ENCODE measurements at places on chromosomes 2 and 18.

GRCh38 chr18:39841482-39842365, 2113.3 kb upstream of the PIK3C3 start:
- peak; percentile 84 for DNase-seq

GRCh38 chr18:3485153-3486149, 35.5 kb downstream of the TGIF1 start:
- DNase-seq = no peak

- no peak for DNase-seq
Measured at GRCh38 chr2:136086253-136087016, 31.5 kb downstream of the CXCR4 start.

- no peak for DNase-seq
Measured at GRCh38 chr18:45060102-45060501, 379.4 kb downstream of the SETBP1 start.

- DNase-seq = no peak
Measured at GRCh38 chr2:160363055-160363454, 130.6 kb downstream of the RBMS1 start.

GRCh38 chr2:80302314-80303005, 2.1 kb downstream of the LRRTM1 start:
- DNase-seq = peak; percentile 80

GRCh38 chr2:134539981-134540380, 178.8 kb downstream of the TMEM163 start:
- no peak for DNase-seq

- DNase-seq = no peak
Measured at GRCh38 chr18:79367989-79368388, 27.7 kb upstream of the NFATC1 start.

- DNase-seq = no peak
Measured at GRCh38 chr2:55309446-55309845, 40.4 kb upstream of the MTIF2 start.

- no peak for DNase-seq
Measured at GRCh38 chr2:206840999-206841398, 75.6 kb downstream of the FASTKD2 start.

DNA sequence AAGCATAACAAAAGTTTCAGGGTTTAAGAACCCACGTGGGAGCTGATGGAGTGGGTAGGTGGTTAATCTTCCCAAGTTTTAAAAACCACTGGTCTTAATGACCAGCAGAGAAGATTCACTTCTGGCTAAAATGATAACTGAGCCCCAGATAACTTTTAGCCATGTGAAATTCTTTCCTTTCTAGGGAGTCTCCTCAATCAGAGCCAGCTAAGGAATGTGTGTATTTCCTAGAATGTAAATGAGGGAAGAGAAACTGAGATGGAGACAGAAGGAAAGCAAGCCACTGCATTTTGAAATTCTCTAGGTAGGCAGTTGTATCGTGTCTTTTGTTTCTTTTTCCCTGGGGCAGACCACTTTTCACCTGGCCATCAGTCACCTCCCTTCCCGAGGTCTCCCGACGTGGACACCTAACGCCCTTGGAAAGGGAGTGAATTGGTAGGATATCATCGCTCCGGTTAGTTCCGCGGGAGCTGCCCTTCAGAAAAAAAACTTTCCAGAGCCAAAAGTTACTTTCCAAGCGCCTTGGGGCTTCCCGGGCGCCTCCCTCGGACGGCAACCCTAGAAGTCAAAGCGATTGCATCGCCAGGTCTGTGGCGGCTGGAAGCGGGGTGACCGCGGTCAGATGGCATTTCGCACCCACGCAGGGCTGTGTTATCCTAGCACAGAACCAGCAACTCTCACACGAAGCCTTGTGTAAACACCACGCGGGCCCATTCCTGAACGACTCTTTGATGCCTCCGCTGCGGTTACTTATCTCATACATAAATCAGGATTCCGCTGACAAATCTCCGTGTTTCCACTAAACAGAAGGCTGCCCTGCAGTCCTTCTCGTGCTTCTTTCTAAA, 1.3 kb downstream of the COLEC12 start:
- peak; percentile 56 for DNase-seq

- DNase-seq = peak; percentile 77
Measured at GRCh38 chr2:159904127-159904958, 106.3 kb upstream of the CD302 start.

- no peak for DNase-seq
Measured at GRCh38 chr2:65228263-65228750, 676 bp downstream of the ACTR2 start.

GRCh38 chr2:69493268-69493667, 56.0 kb upstream of the NFU1 start:
- no peak for DNase-seq

DNA sequence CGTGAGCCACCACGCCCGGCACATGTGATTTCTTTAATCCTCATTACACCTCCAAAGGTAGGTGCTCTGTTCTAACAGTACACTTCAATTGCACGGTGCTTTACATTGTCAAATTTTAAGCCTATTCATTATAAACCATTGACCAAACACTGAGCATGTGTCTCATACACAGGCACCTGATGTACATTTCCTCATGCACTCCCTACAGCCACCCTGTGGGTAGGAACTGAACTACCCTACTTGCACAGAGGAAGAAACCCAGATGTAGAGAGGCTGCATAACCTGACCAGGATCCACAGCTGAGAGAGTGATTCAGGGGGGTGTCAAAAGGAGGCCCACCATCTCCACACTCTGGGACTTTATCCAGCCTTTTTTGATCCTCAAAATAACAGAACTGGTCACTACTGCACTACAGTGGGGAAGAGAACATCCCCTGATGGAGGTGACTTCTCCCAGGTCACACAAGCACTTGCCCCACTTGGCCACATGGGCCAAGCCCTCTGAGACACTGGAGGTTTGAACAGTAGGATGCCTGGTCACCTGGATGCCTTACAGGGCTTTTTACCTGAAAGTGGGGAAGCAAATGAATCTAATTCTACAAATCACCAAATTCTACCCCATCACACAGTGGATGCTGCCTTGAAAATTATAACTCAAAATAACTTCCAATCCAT, 6.9 kb upstream of the DPYSL5 start:
- no peak for DNase-seq

- no peak for DNase-seq
Measured at GRCh38 chr18:56799756-56800155, 148.6 kb downstream of the WDR7 start.

- DNase-seq = no peak
Measured at GRCh38 chr2:126634273-126634861, 21.6 kb upstream of the GYPC start.

DNA sequence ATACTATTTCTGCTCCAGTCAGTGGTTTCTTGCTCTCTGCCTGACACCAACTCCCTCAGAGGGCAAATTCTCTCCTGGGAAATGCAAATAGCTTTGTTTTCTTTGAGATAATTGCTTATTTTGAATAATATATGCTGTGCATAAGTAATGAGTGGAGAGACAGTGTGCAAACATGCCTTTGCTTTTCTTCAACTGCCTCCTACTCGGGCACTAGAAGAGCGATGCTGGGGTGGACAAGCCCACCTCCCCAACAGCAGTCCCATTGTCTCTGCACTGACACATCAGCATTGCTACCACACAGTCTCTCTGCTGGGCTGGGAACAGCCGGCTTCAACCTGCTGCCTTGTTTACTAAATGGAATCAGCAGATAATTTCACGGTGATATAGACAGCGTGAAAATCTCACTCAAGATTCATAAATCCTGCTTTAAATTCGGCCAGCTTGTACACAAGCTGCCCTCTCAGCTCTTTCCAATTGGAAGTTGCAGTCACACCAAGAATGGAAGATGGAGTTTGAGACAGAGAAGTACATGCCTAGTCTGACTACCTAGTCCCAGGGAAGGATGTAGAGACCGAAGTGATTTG, 694.5 kb downstream of the TDRD15 start:
- DNase-seq = no peak

DNA sequence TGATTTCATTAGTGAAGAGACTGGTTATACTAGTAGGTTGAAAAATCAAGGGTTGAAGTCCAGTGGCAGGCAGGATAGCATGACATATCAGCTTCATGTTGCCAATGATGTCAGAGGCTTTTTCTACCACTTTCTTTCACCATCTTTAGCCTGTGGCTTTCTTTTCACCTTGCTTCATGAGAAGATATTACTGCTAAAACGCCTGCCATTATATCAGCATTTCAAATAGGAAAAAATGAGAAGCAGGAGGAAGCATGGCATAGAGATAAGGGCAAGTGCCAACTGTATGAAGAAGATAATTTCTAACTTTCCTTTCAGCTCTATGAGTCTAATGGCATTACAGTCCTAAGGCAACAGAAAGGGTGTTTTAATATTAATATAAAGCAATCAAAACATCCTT, 270.2 kb upstream of the SYT4 start:
- no peak for DNase-seq

DNA sequence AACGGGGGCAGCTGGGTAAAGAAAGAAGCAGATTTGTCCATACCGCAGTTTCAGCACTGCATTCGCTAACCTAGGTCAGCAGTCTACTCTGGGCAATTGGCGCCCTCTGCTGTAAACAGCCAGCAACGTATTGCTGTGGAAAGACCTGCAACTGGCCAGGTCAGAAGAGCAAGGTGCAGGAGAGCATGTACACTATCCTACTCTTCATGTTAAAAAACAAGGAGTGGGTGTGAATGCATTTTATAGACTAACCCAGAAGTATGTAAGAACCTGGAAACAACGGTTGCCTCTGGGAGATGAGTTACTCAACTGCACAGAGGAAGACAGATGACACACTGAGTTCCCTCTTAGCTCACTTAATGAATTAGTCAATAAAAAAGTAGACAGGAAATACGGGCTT, 6.2 kb downstream of the MRPS5 start:
- DNase-seq = peak; percentile 42

DNA sequence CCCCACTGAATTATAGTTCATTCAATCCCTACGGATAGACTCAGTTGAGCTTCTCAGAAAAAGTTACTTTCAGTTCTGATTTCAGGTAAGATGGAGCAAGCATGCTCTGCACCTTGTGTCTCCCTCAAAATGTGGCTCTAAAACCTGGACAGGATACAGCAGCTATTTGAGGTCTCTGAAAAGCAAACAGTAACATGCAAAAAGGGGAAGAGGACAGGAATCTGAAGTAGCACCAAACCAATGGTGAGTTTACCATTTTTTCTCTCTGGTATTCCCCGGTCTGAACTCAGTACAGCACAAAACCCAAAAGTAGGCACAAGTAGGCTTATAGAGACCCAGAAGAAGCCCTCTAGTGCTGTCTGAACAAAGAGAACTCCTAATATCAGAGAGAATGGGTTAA, 34.1 kb downstream of the LANCL1 start:
- DNase-seq = no peak

DNA sequence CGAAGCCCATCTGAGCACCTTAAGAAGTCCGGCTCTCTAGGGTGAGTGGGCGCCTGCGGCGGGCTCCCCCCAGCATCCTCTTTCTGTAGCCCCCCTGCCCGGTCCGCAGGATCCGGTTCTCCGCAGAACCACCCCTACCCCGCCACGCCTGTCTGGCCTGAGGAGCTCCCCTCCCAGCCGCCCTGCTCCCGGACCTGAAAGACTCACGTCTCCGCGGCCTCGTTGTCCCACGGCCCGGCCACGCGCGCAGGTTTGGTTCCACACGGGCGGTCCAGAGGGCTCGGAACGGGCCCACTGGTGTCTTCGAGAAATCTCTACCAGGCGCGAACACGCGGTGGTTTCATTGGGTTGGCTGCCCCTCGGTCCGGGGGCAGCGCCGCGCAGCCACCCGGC, 237 bp downstream of the SLC39A6 start:
- no peak for DNase-seq

GRCh38 chr2:48131539-48132270, 225.4 kb upstream of the FBXO11 start:
- peak; percentile 47 for DNase-seq

DNA sequence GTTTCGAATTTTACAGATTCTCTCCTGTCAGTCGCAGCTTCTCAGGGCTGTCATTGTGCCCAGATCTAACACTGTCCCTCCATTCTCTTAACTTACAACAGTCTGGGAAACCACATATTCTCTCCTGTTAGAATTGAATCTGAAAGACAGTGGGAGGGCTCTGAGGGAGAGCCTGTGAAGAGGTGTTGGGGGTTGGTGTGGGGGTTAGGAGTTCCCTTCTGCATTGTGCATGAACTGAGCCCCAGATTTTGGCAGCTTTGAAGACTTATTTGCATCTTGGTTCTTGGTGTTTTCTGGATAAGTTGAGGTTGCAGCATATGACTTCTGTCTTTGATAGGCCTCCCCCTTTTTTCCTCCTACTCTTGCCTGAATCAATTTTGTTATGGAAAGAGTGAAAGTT, 64.1 kb downstream of the TANC1 start:
- no peak for DNase-seq

GRCh38 chr18:48077291-48077690, 146.8 kb upstream of the SMAD2 start:
- no peak for DNase-seq

DNA sequence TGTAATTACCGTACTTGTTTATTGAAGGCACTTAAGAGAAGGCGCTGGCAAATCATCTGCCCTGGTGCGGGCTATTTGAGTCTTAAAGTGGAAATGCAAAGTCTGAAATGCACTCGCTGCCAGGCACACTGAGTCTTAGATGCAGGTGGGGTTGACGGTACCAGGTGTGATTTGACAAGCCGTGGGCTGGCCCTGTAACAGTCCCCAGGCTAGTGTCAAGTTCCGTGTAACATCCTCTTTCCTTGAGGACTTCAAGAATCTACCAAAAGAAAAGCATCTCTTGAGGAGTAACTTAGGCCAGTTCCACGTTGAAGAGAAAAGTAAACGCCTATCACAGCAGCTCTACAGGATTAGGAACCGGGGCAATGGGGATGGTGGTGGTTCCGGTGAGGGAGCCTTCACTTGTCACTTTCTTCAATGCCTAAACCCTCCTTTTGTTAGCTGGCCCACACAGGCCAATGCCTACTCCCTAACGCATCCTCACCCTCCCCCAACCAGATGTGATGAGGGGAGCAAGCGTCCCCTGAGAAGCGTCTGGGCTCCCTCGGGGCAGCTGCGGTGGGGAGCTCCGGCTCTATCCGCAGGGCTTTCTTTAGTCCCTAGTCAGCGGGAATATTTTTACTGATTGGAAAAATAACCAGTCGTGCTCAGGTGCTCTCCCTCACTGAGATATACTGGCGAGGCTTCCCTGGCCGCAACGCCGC, 1.5 kb upstream of the UGP2 start:
- no peak for DNase-seq

Measured in right kidney (tissue), 9 donors.